ENCODE measurements at places on chromosomes 6 and 20. TPM values are rescaled to one million over a fixed set of nuclear protein-coding genes. Genes with fewer than 3 reads are reported as not detected.

The TBX18 gene
- total RNA-seq, result 35.3 TPM

The GLP1R gene
- total RNA-seq, result not detected

The SLC22A2 gene
- total RNA-seq, result not detected

The PTPRA gene
- total RNA-seq, result 53.4 TPM

The SLC25A27 gene
- 3.4 TPM for total RNA-seq

The KCNG1 gene
- 1.1 TPM for total RNA-seq

The AKAP12 gene
- 340 TPM for total RNA-seq

The NRSN1 gene
- total RNA-seq, result not detected

The COL19A1 gene
- not detected for total RNA-seq

The TGM3 gene
- total RNA-seq, result not detected

The PTGIS gene
- total RNA-seq, result 6.2 TPM

The PSORS1C1 gene
- total RNA-seq, result 9.2 TPM

The CAGE1 gene
- total RNA-seq, result not detected

The FOXO3 gene
- total RNA-seq, result 15.7 TPM

The KIFC1 gene
- total RNA-seq, result 63.4 TPM

The CCN5 gene
- total RNA-seq, result not detected

The SNAI1 gene
- 14.5 TPM for total RNA-seq

The PDRG1 gene
- 12.6 TPM for total RNA-seq

The TMEM217 gene
- 6.8 TPM for total RNA-seq

The C6orf52 gene
- total RNA-seq, result not detected

The RNF5 gene
- 48.0 TPM for total RNA-seq

The CCN6 gene
- total RNA-seq, result not detected
